EL (cell line): ENCODE measurements at places on chromosomes 2 and 18.

GRCh38 chr2:191347881-191348280 lies 102.7 kb downstream of the MYO1B start:
- DNase-seq = peak; percentile 43

DNA sequence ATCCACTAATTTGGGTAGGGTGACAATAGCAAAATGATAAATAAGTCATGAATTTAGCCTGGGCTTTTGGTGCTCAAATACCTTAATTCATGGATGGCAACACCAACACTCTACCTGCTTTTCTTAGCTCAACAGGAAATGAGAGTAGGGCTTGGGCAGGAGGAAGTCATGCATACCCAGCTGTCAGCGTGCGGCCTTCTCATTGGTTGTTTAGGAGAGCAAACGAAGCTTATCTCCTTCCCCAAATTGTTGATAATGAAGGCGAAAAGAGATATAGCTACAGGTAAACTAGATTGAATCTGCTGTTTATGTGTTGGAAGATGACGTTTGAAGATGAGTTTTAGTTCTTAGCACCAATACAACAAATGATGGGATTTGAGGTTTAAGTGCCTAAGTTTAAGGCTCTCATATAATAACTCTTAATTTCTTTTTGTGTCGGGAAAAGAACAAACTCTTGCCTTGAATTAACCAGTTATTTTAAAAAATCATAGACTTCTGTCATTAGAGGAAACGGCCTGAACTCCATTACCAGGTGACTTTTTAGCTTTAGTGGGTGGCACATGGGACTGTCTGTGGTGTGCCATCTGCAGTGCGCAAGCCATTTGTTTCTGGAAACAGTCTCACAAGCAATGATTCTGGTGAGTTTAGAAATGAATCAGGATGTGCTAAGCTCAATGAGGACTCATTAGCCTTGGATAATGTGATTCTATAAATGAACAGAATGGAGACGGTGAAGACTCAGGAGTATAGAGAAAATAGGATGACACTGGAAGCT lies 19.8 kb downstream of the MAP4K4 start:
- no peak for DNase-seq

GRCh38 chr2:153394247-153394646 lies 84.3 kb downstream of the RPRM start:
- no peak for DNase-seq

DNA sequence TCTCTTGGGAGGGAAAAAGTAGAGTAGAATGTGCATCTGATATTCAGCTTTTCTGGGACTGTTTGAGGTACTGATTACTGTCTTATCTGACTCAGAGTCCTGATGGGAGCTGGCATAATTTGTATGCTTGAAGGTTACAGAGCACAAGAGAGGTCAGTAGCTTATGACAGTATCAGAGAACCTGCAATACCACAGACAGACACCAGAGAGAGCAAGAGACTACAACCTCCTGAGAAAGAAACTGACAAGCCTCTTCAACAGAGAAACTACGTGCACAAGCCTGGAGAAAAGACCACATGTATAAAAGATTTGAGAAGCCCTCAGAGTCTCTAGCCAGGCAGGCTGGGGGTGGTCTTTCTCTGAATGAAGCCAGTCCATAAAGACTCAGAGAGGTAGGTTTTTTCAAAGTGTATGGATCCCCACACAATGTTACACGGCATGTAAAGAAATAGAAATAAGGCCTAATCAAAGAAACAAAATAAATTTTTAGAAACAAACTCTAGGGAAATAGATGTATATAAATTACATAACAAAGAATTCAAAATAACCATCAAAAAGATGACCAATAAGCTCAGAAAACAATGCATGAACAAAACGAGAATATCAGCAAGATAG lies 568.3 kb downstream of the LRRTM4 start:
- DNase-seq = no peak

GRCh38 chr2:71831193-71831577 lies 316.5 kb downstream of the CYP26B1 start:
- DNase-seq = peak; percentile 96

- DNase-seq = peak; percentile 53
These were observed 32.9 kb upstream of the PPM1B start for GRCh38 chr2:44135771-44136170.

DNA sequence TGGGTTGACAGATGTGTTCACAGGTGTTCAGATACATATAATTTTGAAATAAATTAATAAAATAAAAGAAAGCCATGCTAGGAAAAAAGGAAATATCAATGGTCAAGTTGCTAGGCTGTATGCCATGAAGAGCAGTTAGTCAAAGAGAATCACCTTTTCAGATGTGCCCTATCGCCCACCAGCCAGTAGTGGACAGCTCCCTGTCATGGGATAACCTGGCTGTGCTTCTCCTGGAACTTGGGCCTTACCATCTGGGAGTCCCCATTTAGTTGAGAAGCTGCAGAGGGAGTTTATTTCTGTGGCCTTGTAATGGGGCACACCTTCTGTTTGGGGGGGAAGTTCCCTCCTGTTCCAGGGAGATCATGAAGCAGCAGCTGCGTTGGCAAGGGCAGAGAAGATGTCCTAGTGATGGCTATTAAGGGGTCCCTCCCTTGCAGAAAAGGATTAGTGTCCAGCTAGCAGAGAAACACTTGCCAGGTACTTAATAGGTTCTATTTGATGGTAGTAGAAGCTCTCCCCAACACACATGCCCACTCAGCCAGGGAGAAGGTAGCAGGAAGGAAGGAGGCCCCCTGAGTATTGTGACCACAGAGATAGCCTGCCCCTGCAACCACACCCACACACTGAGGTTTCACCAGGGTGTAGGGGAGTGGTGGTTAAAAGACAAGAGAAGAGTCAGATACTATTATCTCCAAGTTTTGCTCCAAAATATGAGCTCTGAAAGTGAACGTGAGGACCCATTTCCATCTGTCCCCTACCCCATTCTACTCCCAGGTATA lies 117.7 kb downstream of the B3GNT2 start:
- no peak for DNase-seq

DNA sequence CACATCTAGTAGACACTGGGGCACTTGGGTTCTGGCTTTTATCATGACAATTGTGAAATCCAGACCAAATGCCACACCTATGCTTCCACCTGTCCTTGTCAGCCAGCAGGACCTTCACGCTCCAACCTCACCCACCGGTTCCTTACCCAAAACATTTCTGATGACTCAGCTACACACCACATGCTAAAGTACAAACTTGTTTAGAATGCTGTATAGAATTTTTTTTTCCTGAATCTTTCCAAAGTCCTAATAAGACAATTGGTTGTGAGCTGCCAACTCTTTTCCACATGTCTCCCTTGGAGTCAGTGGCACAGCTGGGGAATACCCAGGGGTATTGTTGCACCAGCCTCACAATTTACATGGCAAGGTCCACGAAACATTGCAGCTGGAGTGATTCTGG lies 75.5 kb upstream of the LPIN2 start:
- no peak for DNase-seq

GRCh38 chr2:105373344-105373781 lies 25.5 kb downstream of the FHL2 start:
- DNase-seq = no peak

DNA sequence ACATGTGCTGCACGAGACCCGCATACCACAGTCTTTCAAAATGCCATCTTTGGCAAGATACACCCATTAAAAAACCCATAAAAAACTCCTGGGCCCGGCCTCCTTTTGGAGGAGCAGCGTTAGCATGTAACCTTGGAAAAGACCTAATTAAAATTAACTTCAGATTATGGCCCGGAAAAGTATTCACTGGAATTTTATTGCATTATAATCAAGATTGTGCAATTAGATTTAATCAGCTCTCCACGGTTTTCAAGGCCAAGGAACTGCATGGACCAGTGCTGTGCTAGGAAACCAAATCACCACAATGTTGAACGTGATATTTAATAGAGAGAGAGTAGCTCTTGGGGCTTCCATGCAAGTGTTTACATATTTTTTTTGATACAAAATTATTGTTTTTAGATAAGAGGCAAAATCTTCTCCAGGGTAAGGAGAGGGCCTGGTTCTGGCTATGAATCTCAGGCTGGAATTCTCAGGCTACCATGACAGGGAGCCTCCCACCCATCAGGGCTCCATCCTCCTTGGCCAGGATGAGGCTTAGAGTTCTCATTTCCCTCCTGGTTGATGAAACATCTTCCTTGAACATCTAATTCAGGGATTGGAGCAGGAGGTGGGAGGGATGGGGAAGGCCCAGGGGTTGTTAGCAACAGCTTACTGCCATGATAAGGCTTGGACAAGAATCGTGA lies 82.0 kb upstream of the TTC39C start:
- peak; percentile 17 for DNase-seq

DNA sequence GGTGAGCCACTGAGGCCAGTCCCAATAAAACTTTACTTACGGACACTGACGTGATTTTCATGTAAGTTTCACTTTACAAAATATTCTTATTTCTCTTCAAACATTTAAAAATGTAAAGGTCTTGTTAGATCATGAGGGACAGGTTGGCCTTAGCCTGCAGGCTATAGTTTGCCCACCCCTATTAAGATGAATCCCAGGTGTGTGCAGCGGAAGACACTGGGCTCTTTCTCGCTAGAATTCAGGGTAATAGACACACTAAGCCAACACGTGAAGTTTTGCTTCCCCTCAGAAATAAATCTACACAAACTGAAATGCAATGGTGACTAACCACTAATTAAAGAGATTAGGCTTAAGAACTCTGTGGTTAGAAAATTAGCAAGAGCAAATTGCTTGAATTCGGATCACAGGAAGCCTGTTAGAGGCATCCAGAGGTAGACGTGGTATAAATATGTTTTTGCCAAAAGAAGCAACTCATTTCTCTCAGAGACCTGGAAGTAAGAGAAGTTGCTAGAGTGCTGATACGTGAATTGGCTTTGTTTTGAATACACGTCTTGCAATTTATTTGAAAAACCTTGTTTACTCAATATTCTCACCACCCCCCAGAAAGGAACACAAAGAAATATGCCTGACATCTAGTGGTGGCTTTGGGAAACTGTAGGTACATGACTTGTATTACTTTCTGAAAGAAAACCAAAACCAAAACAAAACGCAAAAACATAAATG lies 151.6 kb downstream of the DTNB start:
- peak; percentile 78 for DNase-seq

- no peak for DNase-seq
These were observed 2.6 kb downstream of the DSC2 start for GRCh38 chr18:31099450-31100230.

- DNase-seq = peak; percentile 76
These were observed 250.2 kb downstream of the LRRTM1 start for GRCh38 chr2:80054346-80054675.

GRCh38 chr2:108118996-108119395 lies 120.8 kb upstream of the SULT1C3 start:
- no peak for DNase-seq

DNA sequence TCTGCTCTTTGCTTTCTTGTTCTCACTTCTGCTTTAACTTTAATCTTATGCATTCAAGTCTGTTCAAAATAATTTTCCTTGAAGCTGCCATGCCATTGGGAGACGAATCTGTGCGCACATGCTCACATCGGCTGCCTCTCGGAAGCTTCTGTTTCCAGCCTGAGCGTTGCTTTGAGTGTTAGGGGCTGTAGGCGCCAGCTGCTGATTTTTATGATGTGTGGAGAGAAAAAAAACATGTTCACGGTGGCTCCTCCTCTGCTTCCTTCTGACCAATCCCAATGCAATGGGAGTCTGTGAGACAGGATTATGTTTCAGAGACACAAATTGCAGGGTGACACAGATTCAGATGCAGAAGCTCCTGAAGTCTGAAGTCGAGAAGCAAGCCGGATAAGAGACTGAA lies at the start of gene MC4R:
Gene MC4R, minus strand, starts transcription at position 180 of the 400 bp plus-strand sequence. CDS start 426 bp downstream, outside the sequence.
- DNase-seq = peak; percentile 73

DNA sequence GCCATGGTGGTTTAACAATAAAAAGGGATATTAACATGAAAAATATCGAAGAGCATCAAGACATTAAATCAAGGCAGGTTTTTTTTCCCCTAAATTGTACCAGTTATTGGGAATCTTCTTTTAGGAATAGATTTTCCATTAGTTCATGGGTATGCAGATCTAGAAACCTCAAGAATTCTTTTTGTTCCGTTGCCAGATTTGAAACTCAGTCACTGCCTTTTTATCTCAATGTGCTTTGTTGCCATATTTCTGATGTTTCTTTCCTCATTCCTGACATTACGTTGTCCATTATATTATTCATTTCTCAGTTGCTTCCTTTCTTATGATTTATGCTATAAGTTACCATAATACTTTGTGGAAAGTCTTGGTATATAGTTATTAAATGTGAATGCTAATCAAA lies 162.2 kb downstream of the CD226 start:
- DNase-seq = no peak

- DNase-seq = no peak
These were observed 59.0 kb downstream of the MBD2 start for GRCh38 chr18:54165450-54165849.

DNA sequence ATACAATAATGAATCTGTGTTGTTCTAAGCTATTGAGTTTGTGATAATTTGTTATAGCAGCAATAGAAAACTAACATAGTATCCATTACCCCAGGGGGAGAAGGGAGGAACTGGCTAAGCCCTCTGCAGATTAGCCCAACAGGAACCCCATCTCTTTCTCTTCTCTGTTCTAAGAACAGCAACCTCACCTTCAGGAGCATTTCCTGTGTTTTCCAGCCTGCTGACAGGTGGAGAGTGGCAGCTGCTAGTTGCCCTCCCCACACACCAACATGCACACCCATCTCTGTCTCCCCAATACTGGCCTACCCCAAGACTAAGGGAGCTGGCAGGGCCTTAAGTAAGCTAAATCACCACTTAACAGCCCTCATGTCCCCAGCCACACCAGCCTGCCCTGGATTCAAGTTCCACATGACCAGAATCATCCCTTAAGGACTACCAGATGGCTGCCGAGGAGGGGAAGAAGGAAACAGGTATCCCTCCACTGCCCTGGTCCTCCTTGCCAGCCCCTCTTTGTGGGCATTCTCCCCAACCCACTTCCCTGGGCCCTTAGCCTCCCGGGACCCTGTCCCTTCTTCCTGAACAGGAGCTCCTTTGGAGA lies 52.8 kb downstream of the TRABD2A start:
- DNase-seq = no peak

- no peak for DNase-seq
These were observed 29.3 kb upstream of the INSIG2 start for GRCh38 chr2:118058951-118059350.

DNA sequence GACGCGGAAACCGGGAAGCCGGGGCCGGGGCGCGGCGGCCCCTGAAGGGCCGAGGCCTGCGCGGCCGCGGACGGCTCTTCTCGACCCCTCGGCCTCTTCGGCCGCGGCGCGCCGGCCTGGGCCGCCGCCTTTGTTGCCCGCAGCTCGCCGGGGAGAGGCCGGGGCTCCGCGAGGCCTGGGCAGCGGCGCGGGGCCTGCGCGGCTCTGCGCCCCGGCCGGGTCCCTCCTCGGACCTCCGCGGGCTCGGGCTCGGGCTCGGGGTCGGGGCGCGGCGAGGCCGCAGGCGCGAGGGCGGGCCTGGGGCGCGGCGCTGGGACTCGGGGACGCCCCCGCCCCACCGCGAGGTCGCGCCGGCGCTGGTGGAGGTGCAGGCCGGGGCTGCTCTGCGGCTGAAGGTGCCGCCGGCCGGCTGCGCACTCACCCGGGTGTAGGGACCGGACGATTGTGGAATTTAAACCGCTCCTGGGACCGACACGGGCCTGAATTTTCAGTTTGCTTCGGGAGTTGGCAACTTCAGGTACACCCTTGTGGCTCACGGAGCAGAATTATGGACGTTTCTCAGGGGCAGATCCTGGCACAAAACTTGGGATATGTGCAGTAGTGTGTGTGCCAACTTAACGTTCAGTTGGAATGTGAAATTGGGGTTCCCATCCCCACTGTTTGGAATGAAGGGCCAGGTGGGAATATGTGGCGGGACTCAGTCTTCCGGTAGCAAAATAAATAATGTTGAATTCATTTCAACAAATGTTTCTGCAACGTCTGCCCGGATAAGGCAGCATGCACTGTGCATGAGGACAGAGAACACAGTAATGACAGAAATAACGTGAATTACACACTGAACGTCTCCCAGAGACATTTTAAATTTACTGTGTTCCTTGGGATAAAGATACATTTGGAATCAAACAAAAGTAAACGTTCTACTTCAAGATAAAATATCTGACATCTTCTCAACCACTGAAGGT lies 787 bp downstream of the SOCS6 start:
- DNase-seq = peak; percentile 44
